NCI-H460 (cell line): ENCODE measurements at places on chromosomes 2 and 18. TPM values are rescaled to one million over a fixed set of nuclear protein-coding genes. Genes with fewer than 3 reads are reported as not detected.

Gene DNER
- total RNA-seq: 107 and 111 TPM in 2 replicates

- DNase-seq: peak; percentile 6
These were observed 26.3 kb downstream of the DHRS9 start for GRCh38 chr2:169095621-169096105.

GRCh38 chr2:138780446-138780880 lies 273 bp upstream of the NXPH2 start:
- no peak for DNase-seq

- no peak for DNase-seq
These were observed 170.3 kb downstream of the MAIP1 start for GRCh38 chr2:200125444-200126284.

GRCh38 chr2:10830203-10830602 lies 17.6 kb upstream of the PDIA6 start:
- DNase-seq: no peak
